ENCODE measurements at places on chromosomes 7 and 10.

- peak; percentile 72 for DNase-seq
These were observed 56.9 kb upstream of the EZH2 start for GRCh38 chr7:148940702-148941597.

DNA sequence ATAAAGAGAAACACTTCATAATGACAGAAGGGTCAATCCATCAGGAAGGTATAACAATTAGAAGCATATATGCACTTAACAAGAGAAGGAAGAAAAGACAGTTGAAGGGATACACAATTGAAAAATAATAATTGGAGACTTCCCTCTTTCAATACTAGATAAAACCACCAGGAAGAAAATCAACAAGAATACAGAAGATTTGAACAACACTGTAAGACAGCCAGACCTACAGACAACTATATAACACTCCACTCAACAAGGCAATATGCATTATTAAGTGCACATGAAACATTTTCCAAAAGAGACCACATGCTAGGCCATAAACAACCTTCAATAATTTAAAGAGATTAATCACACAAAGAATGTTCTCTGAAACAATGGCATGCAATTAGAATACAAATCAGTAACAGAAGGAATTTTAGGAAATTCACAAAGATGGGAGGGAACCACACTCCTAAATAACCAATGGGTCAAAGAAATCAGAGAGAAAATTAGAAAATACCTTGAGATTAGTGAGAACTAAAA is 35.1 kb downstream of the ZNF438 start:
- DNase-seq, result no peak

- no peak for DNase-seq
These were observed 151.8 kb downstream of the LRRC4 start for GRCh38 chr7:127879436-127879835.

DNA sequence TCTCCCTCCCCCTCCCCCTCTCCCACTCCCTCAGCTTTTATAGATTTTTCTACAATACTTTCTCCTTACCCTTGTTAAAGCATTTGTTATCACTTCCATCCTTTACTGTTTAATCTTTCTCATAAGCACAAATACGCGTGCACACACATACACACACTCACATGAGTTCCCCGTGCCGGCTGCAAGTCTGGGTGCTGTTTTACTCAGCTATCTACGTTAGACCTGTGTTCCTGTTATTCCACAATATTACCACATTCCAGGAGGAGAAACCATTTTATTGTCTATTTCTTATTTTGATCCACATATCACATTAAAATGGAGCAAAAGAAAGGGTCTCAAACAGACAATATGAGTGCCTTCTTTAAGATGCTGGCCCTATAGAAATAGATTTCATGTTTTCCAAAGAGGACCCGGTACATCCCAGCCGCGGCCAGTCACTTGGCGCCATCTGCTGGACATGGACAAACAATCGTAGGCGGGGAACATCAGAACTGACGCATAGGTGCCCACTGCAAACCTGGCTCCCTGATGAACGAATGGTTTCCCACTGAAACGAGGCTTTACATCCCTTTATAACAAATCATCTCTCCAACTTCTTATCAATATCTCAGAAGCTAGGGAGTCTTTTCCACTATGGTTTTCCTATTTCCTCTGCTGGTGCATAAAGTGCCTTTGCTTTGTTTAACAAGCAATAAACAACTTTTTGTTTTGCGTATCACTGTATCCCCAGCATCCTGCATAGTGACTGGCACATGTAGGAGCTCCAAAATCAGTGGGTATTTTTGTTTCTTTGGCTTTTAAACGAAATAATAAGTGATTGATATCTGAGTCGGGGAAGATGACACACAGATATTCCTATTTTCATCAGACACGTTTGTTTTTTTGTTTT is 25.2 kb upstream of the OPTN start:
- peak; percentile 81 for DNase-seq

GRCh38 chr10:80530251-80530650 is 7.5 kb upstream of the SH2D4B start:
- no peak for DNase-seq

DNA sequence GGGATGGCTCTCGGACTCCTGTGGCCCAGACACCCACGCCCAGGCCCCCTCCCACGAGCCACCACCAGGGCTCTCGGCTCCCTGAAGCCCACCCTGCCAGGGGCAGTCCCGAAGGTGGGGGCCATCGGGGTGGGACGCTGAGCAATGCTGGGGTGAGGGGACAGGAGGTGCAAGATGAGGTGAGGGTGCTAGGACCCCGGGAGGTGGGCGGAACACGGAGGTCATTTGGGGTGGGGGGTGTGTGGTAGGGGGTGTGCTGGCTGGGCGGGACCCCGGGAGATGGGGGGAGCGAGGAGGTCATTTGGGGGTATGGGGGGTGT is 17.0 kb upstream of the LFNG start:
- DNase-seq, result no peak

- DNase-seq, result no peak
These were observed 179.6 kb upstream of the TCERG1L start for GRCh38 chr10:131490991-131491594.

DNA sequence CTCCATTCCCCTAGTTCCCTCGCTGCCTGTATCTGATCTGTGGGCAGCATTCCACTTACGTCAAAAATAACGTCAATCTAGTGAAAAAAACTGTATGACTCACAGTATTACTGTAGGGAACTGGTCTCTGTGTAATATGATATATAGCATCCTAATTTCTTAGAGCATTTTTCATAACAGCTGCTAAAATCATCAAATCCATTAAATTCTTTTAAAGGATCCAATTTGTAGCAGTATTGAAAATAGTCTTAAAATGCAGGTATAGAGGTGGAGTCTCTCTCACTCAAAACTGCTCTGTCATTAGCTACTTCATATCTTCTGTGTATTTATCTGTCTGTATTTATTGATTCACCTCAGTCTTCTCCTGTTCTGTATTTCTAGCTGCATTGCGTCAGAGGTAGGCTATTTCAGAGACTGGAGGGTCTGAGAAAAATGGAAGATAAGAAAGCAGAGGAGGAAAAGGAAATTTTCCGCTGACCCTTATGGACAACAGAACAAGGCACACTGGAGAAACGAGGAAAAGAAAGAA is 59.9 kb downstream of the PON1 start:
- no peak for DNase-seq

DNA sequence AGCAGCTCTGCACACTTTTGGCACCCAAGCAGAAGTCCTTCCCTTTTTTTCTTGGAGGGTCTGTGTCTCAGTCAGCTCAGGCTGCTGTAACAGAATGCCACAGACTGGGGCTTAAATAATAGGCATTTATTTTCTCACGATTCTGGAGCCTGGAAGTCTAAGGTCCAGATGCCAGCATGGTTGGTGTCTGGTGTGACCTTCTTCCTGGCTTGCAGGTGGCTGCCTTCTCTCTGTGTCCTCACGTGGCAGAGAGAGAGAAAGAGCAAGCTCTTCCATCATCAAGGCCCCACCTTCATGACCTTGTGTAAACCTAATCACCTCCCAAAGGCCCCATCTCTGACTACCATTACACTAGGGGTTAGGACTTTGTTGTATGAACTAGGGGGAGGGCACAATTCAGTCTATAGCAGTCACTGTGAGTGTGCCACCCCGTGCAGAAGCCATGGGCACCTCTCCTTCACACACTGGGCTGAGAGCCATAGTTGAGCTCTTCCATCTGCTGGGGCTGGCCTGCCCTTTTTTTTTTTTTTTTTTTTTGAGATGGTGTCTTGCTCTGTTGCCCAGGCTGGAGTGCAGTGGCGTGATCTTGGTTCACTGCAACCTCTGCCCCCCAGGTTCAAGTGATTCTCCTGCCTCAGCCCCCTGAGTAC is 80.3 kb downstream of the OAT start:
- DNase-seq, result no peak

- DNase-seq, result no peak
These were observed 95.3 kb upstream of the DNAJB12 start for GRCh38 chr10:72449941-72450441.

GRCh38 chr7:326809-327232 is 36.9 kb downstream of the FOXL3 start:
- DNase-seq, result no peak

- no peak for DNase-seq
These were observed 33.4 kb upstream of the COBL start for GRCh38 chr7:51349820-51350545.

- DNase-seq, result no peak
These were observed 45.7 kb downstream of the SEMA3C start for GRCh38 chr7:80873140-80873539.

- DNase-seq, result no peak
These were observed 230.1 kb upstream of the SEMA3E start for GRCh38 chr7:83879063-83879462.

- no peak for DNase-seq
These were observed 29.1 kb downstream of the MKX start for GRCh38 chr10:27716521-27716920.

DNA sequence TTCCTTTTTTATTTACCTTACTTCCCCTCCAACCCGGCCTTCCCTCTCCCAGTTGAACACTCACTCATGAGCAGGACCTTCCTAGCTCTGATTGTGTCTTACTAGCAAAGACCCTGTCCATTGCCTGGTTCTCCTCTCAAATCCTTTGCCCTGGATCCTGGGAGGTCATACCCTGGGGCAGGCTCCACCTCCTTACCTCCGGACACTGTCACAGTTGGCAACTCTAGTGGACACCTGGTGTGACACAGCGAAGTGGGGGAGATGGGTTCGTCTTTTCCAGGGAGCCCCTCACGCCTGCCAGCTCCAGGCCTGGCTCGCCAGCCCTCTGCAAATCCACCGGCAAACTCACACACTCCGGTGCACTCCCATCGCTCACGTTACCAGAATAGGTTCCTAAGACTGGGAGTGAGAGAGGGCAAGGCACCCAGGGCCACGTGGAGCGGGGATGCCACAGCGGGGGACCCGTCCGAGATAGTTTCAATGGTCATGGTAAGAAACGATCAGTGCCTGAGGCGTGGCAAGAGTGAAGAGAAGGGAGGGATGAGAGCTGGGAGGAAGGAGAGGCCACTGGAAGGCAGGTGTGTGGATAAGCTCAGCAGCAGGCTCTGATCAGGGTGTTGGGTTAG is 30.9 kb upstream of the TMEM72 start:
- no peak for DNase-seq

GRCh38 chr7:104123786-104124185 is 84.0 kb downstream of the ORC5 start:
- DNase-seq, result no peak

- no peak for DNase-seq
These were observed 24.9 kb downstream of the ZNF783 start for GRCh38 chr7:149286811-149287400.

GRCh38 chr7:45703911-45704682 is 129.9 kb downstream of the ADCY1 start:
- DNase-seq, result no peak

DNA sequence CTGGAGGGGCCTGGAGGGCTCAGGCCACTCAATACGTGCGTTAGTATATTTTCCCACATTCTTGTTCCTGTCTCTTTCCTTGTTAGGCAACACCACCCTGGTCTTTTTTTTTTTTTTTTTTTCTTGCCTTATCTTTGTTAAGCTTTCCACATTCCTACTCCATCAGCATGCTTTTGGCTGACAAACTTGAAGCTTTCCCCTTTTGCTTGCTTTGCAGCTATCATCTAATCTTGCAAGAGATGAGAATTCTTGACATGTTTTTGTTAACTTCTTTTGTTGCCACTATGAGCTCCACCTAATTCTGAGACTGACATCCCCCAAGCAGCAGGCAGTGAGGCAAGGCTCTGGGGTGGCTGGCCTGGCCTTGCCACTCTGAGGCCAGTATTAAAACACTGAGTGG is 52.5 kb upstream of the NRP1 start:
- no peak for DNase-seq

DNA sequence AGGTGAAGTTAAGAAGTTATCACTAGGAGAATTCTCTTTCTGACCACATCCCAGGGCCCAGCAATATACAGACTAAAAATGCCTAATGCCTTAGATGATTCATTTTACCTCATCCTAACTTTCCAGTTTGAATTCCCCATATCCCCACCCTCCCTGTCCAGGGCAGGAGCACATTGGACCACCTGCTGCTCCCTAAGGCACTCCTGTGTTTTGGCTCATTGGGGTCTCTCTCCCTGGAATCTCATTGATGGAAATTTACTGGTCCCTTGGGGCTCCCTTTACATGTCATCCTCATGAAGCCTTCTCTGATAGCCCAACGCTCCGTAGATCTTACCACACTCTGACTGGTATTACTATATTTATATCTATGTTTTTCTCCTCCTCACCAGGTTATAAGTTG is 2.7 kb downstream of the IL2RA start:
- no peak for DNase-seq

DNA sequence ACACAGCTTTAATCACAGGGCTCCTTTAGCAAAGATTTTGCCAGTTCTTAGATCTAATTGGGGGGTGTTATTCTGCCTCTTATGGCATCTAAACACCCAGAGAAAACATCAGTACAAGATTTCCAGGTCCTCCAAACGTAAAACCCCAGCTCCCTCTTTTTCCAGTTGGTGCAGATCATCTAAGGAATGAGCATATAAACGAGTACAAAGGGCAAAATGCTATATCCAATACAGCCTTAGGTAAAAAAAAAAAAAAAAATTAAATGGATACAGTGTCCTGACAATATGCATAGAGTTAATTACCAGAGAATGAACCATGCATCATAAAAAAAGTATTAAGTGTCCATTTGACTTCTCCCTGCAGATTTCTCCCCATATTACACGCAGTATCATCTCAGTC is 50.3 kb downstream of the CCDC6 start:
- DNase-seq, result no peak

GRCh38 chr10:29243750-29244149 is 45.1 kb upstream of the LYZL1 start:
- DNase-seq, result no peak

- no peak for DNase-seq
These were observed 273.1 kb downstream of the AUTS2 start for GRCh38 chr7:69871213-69871885.

- DNase-seq, result no peak
These were observed 136.1 kb downstream of the SEMA3A start for GRCh38 chr7:84058311-84059076.

- no peak for DNase-seq
These were observed 14.0 kb downstream of the AMZ1 start for GRCh38 chr7:2701832-2702593.

- DNase-seq, result no peak
These were observed 205.2 kb downstream of the KLF6 start for GRCh38 chr10:3579845-3580244.

DNA sequence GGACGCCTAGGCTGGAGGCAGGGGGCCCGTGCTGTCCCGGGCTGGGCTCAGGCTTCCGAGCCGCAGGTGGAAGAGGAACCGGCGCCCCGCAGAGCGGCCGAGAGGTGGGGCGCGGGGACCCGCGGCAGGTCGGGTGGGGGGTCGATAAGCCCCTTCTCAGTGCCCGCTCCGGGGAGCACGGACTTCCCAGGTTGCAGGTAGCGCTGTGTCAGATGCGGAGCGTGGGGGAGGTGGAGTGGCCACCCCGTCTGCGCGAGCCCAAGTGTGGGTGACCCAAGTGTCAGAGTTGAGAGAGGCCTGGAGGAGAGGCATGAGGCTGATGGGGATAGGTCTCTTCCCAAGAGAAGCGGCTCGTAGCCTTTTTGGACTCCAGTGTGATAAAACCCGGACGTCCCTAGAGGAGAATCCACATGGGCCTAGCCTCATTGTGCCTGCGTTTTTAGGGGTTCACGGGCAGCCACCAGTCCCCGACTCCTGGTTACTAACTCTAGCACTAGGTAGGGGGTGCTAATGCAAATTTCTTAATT is 580 bp downstream of the EEPD1 start:
- DNase-seq, result no peak
